Foreskin keratinocyte (primary cell): ENCODE measurements at places on chromosomes 1 and 21.

GRCh38 chr1:211932933-211933254 is 102.3 kb upstream of the LPGAT1 start:
- no peak for DNase-seq

- no peak for DNase-seq
Measured at GRCh38 chr1:33442141-33442540, 11.2 kb upstream of the PHC2 start.

DNA sequence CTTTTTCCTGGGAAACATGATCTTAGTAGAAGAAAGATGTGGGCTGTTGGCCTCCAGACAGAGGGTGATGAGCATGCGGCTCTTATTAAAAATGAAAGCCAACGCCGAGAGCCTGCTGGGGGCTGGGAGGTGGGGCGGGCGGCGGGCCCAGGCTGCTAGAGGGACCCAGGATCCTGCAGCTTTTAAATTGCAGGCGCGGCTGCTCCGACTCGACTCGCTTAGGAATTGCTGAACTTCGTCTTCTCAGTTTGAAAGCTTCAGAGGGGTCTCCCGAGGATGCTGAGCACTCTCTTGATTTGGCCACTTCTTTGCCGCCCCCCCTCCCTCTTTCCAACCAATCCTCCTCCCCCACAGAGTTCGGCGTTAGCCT is 1.2 kb downstream of the AGPAT3 start:
- DNase-seq = no peak

DNA sequence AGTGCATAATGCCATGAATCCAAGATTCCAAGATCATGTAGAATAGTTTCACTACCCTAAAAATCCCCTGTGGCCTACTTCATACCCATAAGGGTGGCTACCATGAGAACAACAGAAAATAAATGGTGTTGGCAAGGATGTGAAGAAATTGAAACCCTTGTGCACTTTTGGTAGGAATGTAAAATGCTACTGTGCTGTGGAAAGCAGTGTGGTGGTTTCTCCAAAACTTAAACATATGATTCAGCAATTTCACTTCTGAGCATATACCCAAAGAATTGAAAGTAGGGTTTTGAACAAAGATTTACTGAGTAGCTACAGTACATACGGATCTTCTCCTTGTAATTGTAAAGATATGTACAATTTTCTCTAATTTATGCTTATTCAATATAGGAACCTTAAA is 16.0 kb downstream of the FNBP1L start:
- no peak for DNase-seq

DNA sequence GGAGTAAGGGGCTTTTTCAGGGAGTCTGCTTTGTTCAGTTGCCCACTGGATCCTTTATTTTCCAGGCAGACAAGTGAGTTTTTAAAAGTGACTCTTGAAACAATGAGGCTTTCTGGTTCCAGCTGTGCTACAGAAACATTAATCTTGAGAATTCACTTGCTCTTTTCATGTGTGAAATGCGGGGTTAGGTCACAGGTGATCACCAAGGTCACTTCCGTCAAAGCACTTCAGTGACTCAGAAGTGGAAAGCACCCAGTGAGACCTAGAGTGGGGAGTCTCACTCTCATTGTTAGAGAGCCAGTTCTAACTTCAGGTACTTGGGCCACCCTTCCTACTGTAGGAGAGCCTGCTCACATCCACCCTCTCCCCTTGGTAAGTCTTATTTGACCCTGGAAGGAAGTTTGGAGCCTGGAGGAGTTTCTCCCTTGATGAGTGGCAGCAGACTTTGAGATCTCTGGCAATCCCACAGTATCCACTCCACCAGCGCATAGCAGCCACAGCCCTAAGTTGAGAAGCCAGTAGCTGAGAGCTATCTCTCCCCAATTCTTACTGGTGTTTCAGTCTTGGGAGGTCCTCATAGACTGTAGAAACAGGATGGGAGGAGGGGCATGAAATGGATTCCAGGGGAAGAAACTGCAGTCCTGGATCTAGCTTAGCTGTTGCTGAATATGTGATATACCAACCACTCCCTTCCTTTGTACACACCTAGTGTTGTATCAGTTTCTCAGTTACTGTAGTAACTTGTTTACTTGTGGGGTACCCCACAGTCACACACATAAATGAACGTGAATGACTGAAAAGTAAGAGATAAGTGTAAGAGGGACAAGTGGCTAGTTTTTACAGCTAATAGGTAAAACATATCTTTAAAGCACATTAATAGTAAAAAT is 3.1 kb downstream of the TACSTD2 start:
- peak; percentile 72 for DNase-seq

DNA sequence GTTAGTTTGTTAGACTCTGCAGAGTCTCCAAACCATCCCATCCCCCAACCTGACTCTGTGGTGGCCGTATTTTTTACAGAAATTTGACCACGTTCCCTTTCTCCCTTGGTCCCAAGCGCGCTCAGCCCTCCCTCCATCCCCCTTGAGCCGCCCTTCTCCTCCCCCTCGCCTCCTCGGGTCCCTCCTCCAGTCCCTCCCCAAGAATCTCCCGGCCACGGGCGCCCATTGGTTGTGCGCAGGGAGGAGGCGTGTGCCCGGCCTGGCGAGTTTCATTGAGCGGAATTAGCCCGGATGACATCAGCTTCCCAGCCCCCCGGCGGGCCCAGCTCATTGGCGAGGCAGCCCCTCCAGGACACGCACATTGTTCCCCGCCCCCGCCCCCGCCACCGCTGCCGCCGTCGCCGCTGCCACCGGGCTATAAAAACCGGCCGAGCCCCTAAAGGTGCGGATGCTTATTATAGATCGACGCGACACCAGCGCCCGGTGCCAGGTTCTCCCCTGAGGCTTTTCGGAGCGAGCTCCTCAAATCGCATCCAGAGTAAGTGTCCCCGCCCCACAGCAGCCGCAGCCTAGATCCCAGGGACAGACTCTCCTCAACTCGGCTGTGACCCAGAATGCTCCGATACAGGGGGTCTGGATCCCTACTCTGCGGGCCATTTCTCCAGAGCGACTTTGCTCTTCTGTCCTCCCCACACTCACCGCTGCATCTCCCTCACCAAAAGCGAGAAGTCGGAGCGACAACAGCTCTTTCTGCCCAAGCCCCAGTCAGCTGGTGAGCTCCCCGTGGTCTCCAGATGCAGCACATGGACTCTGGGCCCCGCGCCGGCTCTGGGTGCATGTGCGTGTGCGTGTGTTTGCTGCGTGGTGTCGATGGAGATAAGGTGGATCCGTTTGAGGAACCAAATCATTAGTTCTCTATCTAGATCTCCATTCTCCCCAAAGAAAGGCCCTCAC is at the start of gene OLIG2:
Gene OLIG2, plus strand, starts transcription at position 447 of the 954 bp plus-strand sequence. CDS start 928 bp downstream, outside the sequence.
- no peak for DNase-seq

DNA sequence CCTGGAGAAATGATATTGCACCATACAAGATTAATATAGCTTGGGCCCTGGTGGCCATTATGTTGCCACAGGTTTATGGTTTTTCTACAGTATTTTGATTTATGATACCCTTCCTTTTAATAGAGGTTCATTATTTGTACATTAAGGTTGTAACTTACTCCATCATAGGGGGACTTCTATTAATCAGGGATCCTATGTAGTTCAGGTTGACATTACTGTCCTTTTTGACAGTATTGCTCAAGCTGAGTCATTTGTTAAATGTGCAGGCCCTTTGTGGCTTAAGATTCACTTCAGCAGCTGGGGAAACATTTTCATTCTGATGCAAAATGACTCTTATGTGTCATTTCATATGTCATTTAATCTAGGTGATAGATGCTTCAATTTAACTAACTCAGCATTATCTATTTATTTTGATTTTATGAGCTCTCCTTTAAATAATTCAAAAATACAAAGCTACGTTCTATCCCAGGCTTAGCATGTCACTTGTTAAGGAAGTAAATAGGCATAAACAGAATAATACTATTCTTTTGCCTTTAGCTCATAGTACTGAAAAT is 686.9 kb upstream of the NCAM2 start:
- no peak for DNase-seq

- no peak for DNase-seq
Measured at GRCh38 chr1:234546890-234547788, 62.8 kb downstream of the IRF2BP2 start.

DNA sequence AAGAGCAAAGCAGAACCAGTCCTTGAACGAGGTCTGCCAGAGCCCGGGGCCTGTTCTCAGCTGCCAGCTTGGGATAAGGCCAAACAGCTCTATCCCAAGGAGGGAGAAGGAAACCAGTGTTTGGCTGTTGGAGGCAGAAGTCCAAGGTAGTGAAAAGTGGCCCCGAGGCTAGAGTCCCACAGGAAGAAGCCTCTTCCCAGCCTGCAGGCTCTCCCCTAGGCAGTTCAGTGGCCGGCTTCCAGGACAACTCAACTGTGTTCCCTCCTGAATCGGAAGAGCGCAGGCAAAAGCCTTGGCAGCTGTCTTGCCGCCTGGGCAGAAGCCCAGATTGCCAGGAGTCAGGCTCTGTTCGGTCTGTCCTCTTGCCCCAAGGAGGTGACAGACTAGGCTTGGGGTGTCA is 19.3 kb downstream of the QSOX1 start:
- no peak for DNase-seq

GRCh38 chr1:153353226-153353947 is 4.3 kb upstream of the S100A9 start:
- DNase-seq = no peak

GRCh38 chr1:212368073-212368484 is 46.6 kb downstream of the PACC1 start:
- peak; percentile 11 for DNase-seq

GRCh38 chr1:2555634-2556276 is 416 bp upstream of the TNFRSF14 start:
- DNase-seq = no peak

DNA sequence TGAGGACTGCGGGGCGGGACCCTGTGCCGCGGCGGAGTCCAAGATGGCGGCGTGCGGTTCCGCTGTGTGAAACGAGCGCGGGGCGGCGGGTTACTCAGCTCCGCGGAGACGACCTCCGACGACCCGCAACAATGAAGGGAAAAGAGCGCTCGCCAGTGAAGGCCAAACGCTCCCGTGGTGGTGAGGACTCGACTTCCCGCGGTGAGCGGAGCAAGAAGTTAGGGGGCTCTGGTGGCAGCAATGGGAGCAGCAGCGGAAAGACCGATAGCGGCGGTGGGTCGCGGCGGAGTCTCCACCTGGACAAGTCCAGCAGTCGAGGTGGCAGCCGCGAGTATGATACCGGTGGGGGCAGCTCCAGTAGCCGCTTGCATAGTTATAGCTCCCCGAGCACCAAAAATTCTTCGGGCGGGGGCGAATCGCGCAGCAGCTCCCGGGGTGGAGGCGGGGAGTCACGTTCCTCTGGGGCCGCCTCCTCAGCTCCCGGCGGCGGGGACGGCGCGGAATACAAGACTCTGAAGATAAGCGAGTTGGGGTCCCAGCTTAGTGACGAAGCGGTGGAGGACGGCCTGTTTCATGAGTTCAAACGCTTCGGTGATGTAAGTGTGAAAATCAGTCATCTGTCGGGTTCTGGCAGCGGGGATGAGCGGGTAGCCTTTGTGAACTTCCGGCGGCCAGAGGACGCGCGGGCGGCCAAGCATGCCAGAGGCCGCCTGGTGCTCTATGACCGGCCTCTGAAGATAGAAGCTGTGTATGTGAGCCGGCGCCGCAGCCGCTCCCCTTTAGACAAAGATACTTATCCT is 430 bp downstream of the RBM15 start:
- DNase-seq = no peak

DNA sequence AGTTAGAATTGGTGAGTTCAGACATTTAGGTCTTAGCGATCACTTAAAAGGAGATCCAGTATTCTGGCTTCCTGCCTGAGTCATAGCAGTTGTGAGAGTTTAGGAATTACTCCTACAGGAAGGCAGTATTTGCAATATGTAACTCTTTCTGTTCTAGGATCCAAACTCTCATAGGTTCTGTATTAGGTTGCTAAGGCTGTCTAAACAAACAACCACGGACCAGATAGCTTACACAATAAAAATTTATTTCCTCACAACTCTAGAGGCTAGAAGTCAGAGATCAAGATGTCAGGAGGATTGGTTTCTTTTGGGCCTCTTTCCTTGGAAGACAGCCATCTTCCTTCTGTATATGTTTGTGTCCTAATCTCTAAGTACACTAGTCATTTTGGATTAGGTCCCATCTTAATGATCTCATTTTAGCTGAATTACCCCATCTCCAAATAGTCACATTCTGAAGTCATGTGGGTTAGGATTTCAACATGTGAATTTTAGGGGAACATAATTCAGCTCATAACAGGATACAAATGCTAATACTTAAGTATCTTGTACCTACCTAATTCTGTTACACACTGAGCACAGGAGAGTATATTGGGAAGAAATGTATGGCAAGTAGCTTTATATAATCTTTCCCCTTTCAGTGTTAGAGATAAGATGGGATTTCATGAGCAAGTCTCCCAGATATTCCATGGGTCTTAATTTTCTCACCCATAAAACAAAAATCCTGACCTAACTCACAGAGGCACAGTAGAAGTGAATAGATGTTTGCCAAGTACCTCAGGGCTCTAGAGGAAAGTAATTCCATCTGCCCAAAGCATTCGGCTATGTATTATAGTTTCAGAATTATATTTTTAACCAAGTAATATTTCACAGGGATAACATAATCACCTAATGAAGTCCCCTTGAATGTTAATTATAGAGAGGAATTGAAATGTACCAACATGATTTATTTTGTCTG is 144.4 kb downstream of the PTBP2 start:
- peak; percentile 60 for DNase-seq

GRCh38 chr1:201598396-201598795 is 59.5 kb downstream of the NAV1 start:
- DNase-seq = no peak

DNA sequence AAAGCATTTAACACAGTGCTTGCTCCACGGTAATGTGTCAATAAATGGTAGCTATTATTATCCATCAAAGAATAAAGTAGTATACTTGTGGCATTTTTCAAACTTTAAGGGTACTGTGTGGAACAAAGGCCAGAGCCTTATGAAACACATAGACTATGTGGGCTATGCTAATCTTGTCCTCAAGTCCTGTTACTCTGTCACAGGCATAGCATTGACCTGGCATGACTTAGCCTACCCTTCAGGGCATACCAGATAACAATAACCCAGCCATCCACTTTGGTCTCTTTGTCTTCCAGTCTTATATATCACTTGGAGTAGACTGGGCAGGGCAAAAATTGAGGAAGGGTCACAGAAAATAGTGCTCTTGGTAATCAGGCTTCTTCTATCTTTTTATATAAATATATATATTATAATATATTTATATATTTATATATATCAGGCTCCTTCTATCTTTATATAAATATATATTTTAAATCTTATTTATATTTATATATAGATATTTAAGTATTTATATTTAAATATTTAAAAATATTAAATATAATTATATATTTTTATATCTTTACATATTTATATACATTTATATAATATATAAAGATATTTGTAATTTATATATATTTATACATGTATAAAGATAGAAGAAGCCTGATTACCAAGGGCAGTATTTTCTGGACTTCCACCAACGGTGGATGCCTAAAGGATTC is 66.1 kb upstream of the CNN3 start:
- no peak for DNase-seq

DNA sequence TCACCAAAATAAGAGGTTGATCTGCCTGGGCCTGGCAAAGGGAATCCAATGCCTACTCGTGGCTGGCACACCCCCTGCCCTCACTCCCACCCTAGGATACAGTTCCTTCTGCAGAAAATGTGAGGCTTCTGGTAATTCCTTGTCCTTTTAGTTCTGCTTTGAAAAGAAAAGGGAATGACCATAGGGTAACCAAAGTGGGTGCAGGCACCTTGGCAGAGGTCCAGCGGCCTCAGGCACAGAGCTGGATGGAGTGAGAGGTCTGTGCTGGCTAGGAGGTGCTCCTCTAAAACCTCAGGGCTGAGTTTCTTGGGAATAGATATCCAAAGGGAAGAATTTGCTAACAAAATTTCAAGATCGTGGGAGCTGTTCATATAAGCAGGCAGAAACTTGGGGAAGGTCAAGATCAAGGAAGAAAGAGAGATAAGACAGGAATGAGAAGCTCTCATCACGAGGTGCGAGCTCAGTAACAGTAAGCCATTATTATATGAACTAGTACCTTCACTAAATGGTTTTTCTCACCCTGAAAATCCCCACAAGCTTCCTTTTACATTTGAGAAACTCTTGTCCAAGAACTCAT is 293.1 kb upstream of the LYPLAL1 start:
- DNase-seq = no peak
